Smooth muscle cell of the pulmonary artery (primary cell): ENCODE measurements at places on chromosomes 4 and X. TPM values are rescaled to one million over a fixed set of nuclear protein-coding genes. Genes with fewer than 3 reads are reported as not detected.

The HTN1 gene
- total RNA-seq, result not detected in 2 replicates

The SPP1 gene
- total RNA-seq, result 2.4 and 11.6 TPM in 2 replicates

The HHIP gene
- 11.1 and 26.0 TPM in 2 replicates for total RNA-seq

The PCSK1N gene
- 0.46 and 10.7 TPM in 2 replicates for total RNA-seq

The MAGEA2B gene
- not detected in 2 replicates for total RNA-seq

The IL2 gene
- total RNA-seq, result not detected in 2 replicates

The SAGE1 gene
- not detected in 2 replicates for total RNA-seq

The RBMX2 gene
- 16.4 and 17.5 TPM in 2 replicates for total RNA-seq

The SLC6A14 gene
- total RNA-seq, result not detected in 2 replicates

The RTL9 gene
- total RNA-seq, result 0.13 and 0.30 TPM in 2 replicates

The BMP3 gene
- total RNA-seq, result 0.13 TPM in 2 replicates

The VCX gene
- not detected in 2 replicates for total RNA-seq

The ODAPH gene
- not detected in 2 replicates for total RNA-seq

The MAGEC3 gene
- total RNA-seq, result not detected in 2 replicates

The USP38 gene
- 24.5 and 24.6 TPM in 2 replicates for total RNA-seq

The VEGFD gene
- total RNA-seq, result 0.26 TPM in 1 of 2 replicates, not detected in the other

The CDS1 gene
- 0.10 and 0.26 TPM in 2 replicates for total RNA-seq

The OCIAD2 gene
- 13.4 and 44.8 TPM in 2 replicates for total RNA-seq

The TASL gene
- total RNA-seq, result not detected in 2 replicates

The TAF7L gene
- 0.20 and 0.26 TPM in 2 replicates for total RNA-seq

The EGF gene
- total RNA-seq, result 0.36 and 1.0 TPM in 2 replicates

The LRP2BP gene
- 0.65 and 0.76 TPM in 2 replicates for total RNA-seq

The ART3 gene
- not detected in 2 replicates for total RNA-seq

The SMAD1 gene
- total RNA-seq, result 6.8 and 7.9 TPM in 2 replicates

The GYPB gene
- not detected in 2 replicates for total RNA-seq

The FGFBP2 gene
- total RNA-seq, result not detected in 2 replicates

The RADX gene
- 1.4 and 4.2 TPM in 2 replicates for total RNA-seq

The SHOX gene
- not detected in 2 replicates for total RNA-seq

The S100G gene
- total RNA-seq, result not detected in 2 replicates

The NLGN3 gene
- total RNA-seq, result 0.26 and 0.39 TPM in 2 replicates

The MAGEA3 gene
- not detected in 2 replicates for total RNA-seq

The EREG gene
- 0.23 and 7.9 TPM in 2 replicates for total RNA-seq

The ASB12 gene
- not detected in 2 replicates for total RNA-seq

The GAGE12H gene
- not detected in 2 replicates for total RNA-seq

The PABPC1L2B gene
- not detected in 2 replicates for total RNA-seq

The ARMCX2 gene
- 140 and 167 TPM in 2 replicates for total RNA-seq

The MMAA gene
- total RNA-seq, result 5.7 and 6.2 TPM in 2 replicates

The ARX gene
- not detected in 2 replicates for total RNA-seq

The PLS3 gene
- 344 and 345 TPM in 2 replicates for total RNA-seq

The GPC4 gene
- 0.89 and 3.5 TPM in 2 replicates for total RNA-seq

The SSX2B gene
- total RNA-seq, result not detected in 2 replicates

The SSX4B gene
- total RNA-seq, result not detected in 2 replicates

The ZCCHC18 gene
- total RNA-seq, result 0.52 and 1.7 TPM in 2 replicates

The SFRP2 gene
- 0.13 TPM in 2 replicates for total RNA-seq
